ENCODE measurements at places on chromosomes 1 and 21. TPM values are rescaled to one million over a fixed set of nuclear protein-coding genes. Genes with fewer than 3 reads are reported as not detected.

- no peak for DNase-seq
Observed at GRCh38 chr1:107817935-107818334, 147.0 kb downstream of the VAV3 start.

DNA sequence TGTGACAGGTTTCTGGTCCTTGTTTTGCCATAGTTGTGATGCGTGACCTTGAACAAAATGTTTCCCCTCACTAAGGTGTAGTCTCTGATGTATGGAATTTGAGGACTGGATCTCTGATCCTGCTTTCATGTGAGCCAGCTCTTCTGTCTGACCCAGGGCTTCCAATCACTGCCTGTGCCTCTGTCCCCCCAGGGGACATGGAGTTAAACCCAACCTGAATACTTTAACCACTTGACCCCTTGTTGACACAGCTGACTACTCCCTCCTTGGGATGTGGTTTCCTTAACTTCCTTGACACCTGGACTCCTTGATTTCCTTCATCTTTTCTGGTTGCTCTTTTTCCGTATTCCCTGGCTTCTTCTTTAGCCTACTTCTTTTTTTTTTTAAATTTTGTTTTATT, 36.0 kb upstream of the SSBP3 start:
- no peak for DNase-seq

- no peak for DNase-seq
Observed at GRCh38 chr1:215704089-215704860, 137.2 kb downstream of the KCTD3 start.

- DNase-seq: no peak
Observed at GRCh38 chr1:82517586-82517985, 716.9 kb downstream of the ADGRL2 start.

- DNase-seq: no peak
Observed at GRCh38 chr1:31108861-31109260, 43.3 kb upstream of the PUM1 start.

GRCh38 chr1:112722601-112723510, 7.7 kb upstream of the PPM1J start:
- DNase-seq: no peak

DNA sequence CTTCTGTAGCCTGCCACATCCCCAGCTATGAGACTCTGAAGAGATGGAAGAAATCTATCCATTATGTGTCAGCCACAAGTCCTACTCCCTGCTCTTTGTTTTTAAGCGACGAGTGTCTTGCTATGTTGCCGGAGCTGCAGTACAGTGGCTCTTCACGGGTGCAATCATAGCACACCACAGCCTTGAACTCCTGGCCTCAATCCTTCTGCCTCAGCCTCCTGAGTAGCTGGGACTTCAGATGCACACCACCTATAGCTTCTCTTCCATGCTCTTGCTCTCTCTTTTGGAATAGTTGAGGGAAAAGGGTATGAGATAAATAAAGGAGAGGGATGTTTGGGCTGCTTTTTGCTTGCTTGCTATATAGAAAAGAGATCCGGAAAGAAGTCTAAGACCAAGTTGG, 1.6 kb downstream of the TUFT1 start:
- no peak for DNase-seq

Gene LCE1B
- total RNA-seq: not detected

Gene NRAS
- 28.1 TPM for total RNA-seq

Gene STUM
- total RNA-seq: 0.65 TPM

Gene SLC25A34
- 3.5 TPM for total RNA-seq
